ENCODE measurements at places on chromosomes 11 and 22.

GRCh38 chr11:61904539-61905048, 12.8 kb downstream of the RAB3IL1 start:
- no peak for DNase-seq

DNA sequence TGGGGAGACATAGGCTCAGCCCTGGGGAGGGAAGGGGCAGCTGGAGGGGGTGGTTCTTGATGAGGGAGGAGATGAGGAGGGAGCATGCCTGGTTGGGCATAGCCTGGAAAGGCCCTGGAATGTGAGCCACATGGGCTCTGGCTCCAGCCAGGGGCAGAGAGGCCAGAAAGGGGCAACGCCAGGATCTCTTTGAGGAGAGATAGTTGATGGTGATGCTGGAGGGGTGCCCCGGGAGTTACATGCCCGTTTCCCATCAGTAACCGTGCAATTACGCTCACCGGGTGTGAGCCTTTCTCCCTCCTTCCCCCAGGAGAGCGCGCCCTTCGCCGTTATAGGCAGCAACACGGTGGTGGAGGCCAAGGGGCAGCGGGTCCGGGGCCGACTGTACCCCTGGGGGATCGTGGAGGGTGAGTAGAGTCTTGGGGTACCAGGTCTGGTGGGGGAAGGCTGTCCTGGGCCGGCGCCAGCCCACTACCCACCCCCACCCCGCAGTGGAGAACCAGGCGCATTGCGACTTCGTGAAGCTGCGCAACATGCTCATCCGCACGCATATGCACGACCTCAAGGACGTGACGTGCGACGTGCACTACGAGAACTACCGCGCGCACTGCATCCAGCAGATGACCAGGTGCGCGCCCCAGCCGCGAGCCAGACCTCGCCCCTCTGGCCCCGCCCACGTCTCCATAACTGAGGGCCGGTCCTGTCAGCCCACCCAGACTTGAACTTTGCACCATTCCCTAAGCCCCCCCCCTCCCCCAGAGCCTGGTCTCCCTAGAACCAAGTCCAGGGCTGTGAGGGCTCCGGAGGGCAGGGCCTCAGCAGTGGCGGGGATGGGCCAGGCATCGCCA, 1.8 kb upstream of the GP1BB start:
- DNase-seq = no peak

- DNase-seq = no peak
Measured at GRCh38 chr11:27385245-27385644, 22.2 kb upstream of the CCDC34 start.

GRCh38 chr22:49800408-49801238, 27.1 kb downstream of the BRD1 start:
- no peak for DNase-seq

- no peak for DNase-seq
Measured at GRCh38 chr22:49210606-49211005, 617.1 kb downstream of the BRD1 start.

GRCh38 chr11:46537121-46537520, 56.7 kb downstream of the AMBRA1 start:
- no peak for DNase-seq

DNA sequence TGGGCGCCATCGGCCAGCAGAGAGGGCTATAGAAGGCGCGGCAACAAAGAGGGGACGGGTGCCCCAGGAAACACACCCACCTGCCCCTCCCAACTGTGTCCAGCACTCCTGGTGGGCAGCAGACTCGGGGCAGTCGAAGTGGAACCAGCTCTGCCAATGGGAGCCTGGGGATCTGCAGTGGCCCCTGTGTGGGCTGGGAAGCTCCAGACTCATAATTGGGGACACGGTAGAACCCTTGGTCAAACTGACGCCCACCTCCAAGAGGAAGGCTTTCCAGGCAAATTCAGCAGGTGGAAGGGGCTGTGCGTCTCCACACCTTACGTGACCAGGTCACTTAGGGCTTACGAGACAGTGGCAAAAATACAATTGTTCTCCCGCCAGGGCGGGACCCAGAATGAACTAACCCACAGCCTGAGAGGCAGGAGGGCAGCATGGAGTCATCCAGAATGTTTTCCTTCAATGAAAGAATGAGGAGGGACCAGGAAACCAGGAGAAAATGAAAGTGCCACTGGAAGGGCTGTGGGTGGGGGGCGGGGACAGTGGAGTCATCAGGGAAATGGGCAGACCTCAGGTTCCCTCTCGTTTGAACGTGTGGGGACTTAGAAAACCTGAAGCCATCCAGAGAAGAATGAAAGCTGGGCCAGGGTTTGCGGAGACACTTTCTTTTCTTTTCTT, 53.2 kb upstream of the SHANK2 start:
- no peak for DNase-seq

DNA sequence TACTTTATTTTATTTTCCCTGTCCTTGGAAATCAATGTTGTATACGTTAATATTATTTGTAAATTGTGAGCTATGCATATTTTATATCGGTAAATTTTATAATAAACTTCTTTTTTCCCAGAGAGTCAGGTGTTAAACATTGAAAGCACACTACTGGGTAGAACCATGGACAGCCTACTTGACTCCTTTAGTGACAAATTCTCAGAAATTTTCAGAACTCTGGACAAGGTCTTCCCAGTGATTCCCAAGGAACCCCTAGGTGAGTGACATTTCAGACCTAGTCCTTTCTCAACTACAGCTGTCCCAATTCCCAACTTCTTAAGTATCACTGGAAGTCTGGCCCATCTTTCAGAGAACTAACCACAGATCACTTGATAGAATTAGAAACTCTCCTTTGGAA, 107.2 kb downstream of the RCN1 start:
- no peak for DNase-seq

DNA sequence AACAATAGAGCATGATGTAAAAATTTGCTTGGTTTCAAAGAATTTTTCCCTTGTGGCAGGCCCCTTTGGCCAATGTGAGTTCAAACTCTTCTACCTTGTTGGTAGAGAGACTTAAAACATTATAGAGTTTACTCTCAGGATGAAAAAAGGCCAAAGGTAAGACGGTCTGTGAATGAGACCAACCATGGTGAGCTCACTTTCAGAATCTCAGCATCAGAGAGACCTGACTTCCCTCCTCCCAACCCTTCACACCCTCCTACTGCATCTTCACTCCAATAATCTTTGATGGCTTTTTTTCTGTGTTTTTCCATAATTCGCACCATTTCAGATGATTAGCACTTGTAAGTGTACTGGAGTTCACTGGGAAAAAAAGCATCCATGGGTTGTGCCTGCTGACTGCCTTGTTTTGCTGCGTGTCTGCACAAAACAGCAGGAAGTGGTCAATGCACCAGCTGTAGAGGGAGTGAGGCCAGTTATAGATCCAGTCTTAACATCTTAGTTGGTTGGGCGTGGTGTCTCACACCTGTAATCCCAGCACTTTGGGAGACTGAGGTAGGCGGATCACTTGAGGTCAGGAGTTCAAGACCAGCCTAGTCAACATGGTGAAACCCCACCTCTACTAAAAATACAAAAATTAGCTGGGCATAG, 64.1 kb downstream of the SLC1A2 start:
- no peak for DNase-seq

GRCh38 chr11:512761-513595, 5.9 kb upstream of the RNH1 start:
- DNase-seq = no peak

DNA sequence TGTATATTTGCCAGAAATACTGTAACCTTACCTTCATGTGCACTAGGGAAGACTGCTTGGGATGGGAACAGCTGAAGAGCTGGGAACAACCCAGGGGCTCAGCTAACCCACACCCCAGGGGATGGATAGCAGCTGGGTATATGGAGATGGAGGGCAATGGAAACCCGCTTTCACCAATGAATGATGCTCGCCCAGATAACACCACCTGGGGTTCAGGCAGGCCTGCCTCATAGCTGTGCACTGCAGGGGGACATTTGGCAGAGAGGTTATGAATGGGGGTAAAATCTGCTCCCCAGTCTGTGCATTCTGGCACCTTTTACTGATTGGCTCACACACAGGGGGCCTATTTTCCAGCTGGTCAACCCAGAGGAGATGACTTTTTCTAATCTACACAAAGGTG, 170.7 kb downstream of the CHST1 start:
- DNase-seq = no peak
